ENCODE measurements at places on chromosomes 2 and 18.

- DNase-seq, result no peak
These were observed 138.3 kb downstream of the NCK2 start for GRCh38 chr2:105882920-105883435.

- peak; percentile 82 for DNase-seq
These were observed 787.9 kb upstream of the FANCL start for GRCh38 chr2:59029058-59029457.

- DNase-seq, result no peak
These were observed 217.6 kb upstream of the THUMPD2 start for GRCh38 chr2:39996653-39997080.

- no peak for DNase-seq
These were observed 504.5 kb downstream of the IRS1 start for GRCh38 chr2:226295123-226295522.

DNA sequence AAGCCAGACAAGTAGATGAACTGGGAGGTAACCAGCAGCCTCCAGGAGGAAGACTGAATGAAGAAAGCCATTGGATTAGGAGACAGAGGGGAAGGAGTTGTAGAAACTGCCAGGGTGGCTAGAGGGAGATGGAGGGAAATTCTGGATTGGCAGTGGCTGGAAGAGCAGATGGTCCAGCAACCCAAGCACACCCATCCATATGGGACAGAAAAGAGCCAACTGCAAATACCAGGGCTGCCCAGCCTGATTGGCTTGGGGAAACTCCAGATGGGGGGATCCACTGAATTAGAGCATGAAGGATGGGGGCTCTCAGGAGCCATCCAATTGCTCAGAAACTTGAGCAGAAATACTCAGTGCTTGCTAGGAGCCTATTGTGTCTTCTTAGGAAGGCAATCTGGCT lies 173.5 kb upstream of the EPB41L3 start:
- no peak for DNase-seq

- DNase-seq, result no peak
These were observed 50.0 kb downstream of the KCNG2 start for GRCh38 chr18:79847606-79848293.

DNA sequence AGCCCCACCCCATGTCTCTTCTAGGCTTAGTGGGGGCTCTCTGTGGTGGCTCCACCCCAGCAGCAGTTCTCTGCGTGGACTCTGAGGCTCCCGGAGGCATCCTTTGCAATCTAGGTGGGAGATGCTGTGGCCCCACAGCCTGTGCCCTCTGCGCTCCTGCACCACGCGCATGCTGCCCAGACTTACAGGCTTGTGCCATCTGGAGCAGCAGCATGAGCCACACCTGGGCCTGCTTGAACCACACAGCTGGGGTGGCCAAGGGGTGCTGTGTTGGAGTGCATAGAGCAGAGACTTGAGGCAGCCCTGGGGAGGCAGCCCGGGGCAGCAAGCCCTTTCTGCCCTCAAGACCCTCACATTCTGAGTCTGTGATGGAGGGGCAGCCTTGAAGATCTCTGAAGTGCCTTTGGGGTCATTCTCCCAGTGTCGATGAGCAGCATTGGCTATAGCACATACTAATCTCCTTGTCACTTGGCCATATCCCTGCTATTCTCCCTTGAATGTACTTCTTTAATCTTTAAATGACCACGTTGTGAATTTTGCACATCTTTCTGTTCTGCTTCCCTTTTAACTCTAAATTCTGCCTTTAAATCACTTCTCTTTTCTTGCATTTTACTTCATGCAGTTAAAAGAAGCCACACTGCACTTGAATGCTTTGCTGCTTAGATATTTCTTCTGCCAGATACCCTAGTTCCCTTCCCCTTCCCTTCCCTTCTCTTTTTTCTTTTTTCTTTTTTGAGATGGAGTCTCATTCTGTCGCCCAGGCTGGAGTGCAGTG lies 62.4 kb downstream of the NCAPH start:
- DNase-seq, result no peak

DNA sequence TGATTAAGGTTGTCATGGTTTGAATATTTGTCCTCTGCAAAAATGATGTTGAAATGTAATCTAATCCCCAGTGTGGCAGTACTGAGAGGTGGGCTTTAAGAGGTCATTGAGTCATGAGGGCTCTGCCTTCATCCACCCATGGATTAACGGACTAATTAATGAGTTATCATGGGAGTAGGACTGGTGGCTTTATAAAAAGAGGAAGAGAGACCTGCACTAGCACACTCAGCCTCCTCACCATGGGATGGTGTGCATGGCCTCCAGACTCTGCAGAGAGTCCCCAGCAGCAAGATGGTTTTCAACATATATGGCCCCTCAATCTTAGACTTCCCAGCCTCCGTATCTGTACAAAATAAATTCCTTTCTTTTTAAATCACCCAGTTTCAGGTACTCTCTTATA lies 41.0 kb downstream of the DTNB start:
- DNase-seq, result no peak

GRCh38 chr2:133844214-133844892 lies 276.1 kb upstream of the NCKAP5 start:
- peak; percentile 44 for DNase-seq

GRCh38 chr2:60482222-60482621 lies 71.2 kb downstream of the BCL11A start:
- DNase-seq, result no peak
